GM19239 (cell line): ENCODE measurements at places on chromosomes 5 and 9.

GRCh38 chr5:106020894-106021293 lies 1649.8 kb downstream of the EFNA5 start:
- no peak for DNase-seq

- no peak for DNase-seq
Observed at GRCh38 chr5:4651806-4652565, 488.1 kb upstream of the ADAMTS16 start.

DNA sequence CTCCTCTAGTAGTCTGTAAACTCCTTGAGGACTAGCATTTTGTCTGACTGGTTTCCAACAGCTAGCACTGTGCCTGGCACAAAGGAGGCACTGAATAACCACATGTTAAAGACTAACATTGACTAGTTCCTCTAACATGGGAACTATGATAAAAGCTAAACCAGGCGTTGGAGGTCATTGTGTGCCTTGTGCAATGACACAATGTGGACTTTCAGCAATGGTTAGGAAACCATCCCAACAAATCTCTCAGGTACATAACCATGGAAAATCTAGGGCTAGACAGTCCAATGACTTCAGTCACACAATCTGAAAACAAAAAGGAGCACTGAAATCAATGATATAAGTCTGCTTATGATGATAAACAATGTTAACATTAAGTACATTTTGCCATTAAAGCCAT lies 200.6 kb downstream of the DCP2 start:
- no peak for DNase-seq

DNA sequence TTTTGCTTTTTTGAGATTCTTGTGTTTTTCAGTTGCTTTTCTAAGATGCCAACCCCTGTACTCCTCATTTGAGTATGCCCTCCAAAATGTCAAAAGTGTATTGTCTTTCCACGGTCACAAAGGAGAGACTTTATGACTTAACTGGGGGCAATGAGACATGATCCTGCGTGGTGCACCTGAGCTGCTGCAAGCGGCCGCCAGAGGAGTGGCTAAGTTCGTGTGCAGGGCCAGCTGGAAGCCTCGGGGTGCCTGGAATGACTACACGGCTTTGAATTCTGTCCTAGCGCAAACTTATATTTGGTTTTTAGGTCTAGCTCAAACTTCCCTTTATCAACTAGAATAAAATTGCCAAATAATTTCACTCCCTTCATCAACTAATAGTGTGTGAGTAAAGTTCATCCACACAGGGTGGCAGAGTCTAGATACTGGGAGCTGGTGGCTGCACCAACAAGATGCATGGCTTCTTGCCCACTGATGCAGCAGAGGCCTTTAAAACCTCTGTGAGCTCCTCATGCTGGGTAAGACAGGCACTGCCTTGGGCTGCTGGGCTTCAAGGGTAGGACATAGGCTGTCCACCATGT lies 4.7 kb downstream of the GADD45G start:
- no peak for DNase-seq

DNA sequence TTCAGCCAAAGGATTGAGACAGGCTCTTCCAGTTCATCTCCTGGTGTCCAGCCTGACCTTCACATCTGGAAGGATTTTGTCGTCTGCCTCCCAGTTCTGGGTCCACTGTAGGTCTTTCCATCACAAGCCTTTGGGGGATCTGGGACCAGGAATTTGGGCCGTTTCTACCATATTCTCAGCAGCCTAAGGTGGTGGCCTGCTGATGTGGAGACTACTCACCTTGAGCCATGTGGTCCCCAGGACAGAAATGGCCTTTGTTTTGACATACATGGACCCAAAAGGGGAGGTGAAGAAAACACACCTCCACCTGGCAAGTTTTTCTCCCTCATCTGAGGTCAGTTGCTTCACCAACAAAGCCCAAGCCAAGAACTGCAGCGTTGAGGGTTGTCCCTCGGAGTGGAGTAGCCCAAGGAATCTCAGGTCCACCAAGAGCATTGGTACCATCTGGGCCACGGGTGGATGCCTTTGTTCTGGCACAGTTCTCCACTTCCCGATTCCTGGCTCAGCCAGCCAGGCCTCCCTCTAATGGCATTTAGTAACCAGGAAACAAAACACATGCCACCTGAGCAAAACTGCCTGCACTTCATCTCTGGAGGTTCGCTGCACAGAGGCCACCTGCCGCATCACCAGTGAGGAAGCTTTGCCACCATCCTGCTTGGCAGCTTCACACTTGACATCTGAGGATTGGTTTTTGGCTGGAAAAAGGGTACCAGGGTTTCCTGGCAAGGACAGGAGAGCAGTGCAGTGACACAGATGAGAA lies 24.7 kb downstream of the AMBP start:
- DNase-seq, result no peak

DNA sequence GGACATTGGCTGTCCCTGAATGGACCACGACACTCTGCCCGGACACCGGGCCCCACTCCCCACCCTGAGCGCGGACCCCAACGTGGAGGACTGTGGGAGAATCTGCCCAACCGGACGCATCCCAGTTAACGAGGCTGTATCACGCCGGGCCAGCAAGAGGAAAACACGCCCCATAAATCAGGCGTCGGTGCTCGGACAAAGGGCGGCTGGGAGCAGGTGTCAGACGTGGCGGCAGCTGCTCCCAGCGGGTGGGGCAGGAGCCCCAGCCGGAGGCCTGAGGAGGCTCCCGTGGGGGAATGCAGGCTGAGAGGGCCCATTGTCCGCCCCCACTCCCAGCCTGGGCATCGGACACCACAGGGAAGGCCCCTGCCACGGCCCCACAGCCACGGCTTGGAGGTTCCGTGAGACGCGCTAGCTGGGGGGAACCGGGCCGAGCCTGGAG lies 19.2 kb downstream of the NOTCH1 start:
- DNase-seq, result no peak

GRCh38 chr9:95891067-95891671 lies 15.7 kb downstream of the ERCC6L2 start:
- DNase-seq, result no peak

- no peak for DNase-seq
Observed at GRCh38 chr5:158861366-158861765, 238.3 kb downstream of the EBF1 start.

GRCh38 chr5:143172739-143173138 lies 230.7 kb downstream of the NR3C1 start:
- no peak for DNase-seq

DNA sequence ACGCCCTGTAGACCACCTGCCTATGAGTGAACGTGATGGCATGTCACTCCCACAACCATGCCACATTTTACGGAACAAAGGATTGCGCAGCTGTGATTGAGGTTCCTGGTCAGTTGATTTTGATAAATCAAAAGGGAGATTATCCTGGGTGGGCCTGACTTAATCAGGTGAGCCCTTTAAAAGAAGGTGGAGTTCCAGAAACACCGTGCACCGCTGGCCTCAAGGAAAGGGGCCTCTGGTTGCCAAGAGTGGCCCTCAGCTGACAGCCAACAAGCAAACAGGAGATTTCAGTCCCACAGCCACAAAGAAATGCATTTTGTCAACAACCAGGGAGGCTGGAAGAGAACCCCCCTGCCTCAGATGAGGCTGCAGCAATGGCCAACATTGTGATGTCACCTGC lies 19.0 kb downstream of the TRIM7 start:
- no peak for DNase-seq

GRCh38 chr5:98781520-98781919 lies 8.1 kb downstream of the RGMB start:
- no peak for DNase-seq

DNA sequence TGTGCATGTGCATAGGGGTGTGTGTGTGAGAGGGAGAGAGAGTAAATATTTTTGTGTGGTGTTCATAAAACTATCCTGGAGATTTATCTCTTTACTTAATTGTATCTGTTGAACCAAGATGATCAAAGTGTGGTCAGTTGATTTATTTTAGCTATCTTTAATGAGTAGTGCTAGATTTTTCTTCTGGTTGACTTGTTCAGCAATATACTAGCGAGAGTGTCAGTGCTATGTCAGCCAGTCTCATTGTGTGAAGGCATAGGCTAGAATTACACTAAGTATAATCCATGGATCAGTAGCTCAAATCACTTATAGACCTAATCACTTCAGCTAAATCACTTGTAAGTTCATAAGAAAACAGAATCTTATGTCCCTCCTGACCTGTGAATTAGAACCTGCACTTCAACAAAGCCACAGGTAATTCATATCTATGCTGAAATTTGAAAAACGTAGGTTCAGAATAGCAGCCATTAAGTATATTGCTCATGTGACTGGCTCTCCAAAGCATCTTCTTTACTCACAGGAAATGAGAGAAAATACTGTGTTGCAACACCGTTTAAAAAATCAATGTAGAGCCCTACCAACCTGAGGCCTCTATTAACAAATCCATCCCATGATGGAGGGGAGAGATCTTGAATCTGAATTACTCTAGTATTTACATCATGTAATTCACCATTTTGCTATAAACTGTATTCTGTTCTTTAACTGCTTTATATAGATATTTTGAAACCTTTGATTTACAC lies 203.1 kb upstream of the ACTBL2 start:
- no peak for DNase-seq

GRCh38 chr9:19701991-19702390 lies 86.8 kb downstream of the SLC24A2 start:
- no peak for DNase-seq

- DNase-seq, result no peak
Observed at GRCh38 chr5:122493091-122494021, 181.3 kb downstream of the SNCAIP start.

- DNase-seq, result no peak
Observed at GRCh38 chr5:109511980-109512734, 102.4 kb upstream of the PJA2 start.

- no peak for DNase-seq
Observed at GRCh38 chr5:115419846-115420585, 123.6 kb upstream of the CCDC112 start.

GRCh38 chr9:93513606-93514005 lies 60.2 kb upstream of the FAM120AOS start:
- no peak for DNase-seq

GRCh38 chr5:131265311-131265803 lies 1.5 kb downstream of the CDC42SE2 start:
- no peak for DNase-seq

- DNase-seq, result no peak
Observed at GRCh38 chr5:31346896-31347551, 153.5 kb downstream of the CDH6 start.

GRCh38 chr5:172878933-172879752 lies 45.1 kb downstream of the ERGIC1 start:
- no peak for DNase-seq

DNA sequence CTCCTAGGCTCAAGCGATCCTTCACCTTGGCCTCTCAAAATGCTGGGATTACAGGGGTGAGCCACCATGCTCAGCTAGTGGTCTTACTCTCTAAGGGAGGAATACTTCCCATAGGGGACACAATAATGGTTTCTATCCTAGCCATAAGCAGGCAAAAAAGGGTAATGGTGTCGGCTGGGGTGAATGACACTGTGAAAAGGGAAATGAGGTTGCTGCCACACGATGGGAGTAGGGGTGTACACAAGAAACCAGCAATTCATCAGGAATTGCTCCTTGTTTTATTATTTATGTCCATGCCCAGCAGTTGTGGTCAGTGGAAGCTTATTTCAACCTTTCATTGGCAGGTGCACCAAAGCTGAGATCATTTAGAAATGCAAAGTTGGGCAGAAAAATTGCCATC lies 70.3 kb upstream of the ZFR start:
- no peak for DNase-seq

DNA sequence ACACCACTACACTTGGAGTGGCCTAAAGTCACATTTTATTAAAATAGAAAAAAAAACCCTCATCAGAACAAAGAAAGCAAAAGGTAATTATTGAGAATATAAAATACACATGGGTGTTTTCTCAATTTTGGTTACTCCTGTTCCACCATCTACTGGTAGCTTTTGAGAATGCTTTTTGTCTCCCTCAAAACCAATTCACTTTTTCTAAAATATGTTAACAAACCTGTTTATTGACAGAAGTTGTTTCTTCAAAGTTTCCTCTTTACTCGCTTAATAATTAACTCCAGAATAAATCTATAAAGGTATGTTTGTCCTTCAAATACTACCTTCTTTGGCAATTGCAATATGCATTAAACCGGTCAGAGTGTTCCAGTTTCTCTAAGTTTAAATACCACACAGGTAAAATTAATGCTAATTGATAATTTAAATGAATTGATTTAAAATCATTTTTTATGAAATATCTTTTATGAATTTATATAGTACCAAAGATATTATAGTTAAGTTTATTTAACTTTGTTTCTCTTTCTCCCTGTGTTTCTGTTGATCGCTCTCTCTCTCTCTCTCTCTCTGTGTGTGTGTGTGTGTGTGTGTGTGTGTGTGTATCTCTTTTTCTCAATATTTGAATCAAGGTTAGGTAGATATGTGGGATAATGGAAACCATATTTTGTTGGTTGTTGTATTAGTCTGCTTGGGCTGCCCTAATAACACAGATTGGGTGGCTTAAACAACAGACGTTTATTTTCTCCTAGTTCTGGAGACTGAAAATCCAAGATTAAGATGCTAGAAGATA lies 487.4 kb downstream of the PRDM9 start:
- DNase-seq, result no peak

DNA sequence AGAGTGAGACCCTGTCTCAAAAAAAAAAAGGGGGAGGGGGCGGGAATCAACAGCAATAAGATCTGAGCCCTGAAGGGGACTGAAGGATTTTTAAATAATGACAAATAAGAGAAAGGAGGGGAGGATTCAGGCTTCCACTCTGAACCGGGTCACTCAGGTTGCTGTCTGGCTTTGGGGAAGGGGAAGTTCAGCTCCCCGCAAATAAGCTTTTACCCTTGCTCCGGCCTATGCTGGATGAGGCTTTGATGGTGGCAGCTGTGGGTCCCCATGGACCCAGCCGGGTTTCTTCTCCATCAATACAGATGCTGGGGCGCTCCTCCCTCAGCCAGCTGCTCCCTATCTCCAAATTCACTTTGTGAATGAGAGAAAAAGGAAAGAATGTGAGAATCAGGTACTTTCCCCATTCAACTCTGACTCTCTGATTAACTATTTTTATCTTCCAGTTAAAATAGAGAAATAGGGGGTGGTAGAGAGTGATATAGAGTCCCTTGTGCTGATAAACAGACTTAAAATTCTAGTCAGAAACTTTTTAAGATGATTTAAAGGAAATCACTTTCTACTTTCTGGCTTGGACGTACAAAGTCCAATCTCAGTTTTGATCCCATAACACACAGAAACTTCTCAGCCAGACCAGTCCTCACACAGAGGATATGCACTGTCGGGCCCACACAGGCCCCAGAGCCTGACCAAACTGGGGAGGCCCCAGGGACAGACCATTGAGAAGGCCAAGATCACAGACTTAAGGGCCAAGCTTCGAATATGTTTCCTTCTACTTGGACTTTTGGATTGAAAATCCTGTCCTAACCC lies 39.6 kb downstream of the C5orf15 start:
- DNase-seq, result no peak

DNA sequence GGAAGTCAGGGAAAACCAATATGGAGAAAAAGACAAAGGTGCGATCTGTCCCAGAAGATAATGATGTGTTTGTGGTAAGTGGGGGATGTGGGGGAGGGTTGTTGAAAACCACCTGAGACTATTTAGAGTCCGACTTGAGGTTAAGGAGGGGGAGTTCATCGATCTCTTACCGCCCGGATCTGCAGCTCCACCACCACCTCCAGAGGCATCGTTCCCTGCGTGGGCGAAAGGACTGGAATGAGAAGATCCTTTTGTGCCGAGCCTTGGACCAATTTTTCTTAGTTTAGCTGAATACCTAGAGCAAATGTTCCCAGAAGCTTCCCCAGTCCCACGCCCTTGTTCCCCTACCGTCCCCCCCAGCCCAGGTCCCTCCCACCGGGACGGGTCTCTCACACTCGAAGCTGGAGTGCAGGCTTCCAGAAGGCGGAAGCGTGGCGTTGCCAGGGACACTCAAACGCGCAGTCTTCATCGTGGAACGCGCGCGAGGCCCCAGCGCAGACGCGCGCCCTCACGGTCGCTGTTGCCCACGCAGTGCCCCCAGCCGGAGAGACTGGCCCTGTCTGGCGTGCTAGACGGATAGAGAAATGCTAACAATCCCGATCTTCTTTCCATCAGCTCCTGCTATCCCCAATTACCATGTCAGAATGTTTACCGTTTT lies at the start of gene SPATA6L:
Gene SPATA6L (minus strand): TSS at position 439 of the 658 bp plus-strand sequence. CDS start 230 bp downstream, at position 209.
- DNase-seq, result no peak
